Esophagus squamous epithelium (tissue), 5 donors: ENCODE measurements at places on chromosomes 5 and 9.

DNA sequence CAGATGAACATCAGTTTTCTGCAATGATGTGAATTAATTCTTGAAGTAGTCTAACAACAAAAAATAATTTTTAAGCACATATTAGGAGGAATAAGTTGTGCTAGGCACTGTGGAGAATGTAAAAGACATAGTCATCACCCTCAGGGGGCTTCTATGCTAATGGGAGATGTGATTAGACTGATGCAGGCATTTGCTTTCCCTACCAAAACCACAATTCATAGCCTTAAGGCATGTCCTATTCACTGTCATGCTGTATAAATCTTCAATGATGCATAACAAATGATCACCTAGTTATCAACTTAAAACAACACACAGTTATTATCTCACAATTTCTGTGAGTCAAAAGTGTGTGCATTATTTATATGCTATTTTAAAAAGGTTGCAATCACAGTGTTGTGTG lies 422.6 kb downstream of the MAN2A1 start:
- DNase-seq = no peak

DNA sequence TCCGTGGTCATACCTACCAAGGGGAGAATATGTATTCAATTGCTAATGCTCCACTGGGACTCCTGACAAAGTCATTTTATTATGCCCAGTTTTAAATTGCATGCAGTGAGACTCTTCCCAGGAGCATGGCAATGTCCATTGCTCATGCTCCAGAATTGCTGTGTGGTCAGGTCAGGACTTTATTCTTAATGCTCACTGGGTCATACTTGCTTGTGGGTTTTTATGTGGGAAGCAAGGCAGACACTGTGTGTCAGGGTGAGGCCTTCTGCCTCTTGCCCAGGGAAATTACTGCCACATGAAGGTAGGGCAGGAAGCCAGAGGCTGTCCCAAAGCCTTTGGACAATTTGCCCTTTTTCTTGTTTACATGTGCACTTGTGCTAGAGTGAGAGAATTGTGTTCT lies 164.6 kb upstream of the MEF2C start:
- no peak for DNase-seq

- no peak for DNase-seq
These were observed 12.2 kb downstream of the ACTL7A start for GRCh38 chr9:108874058-108874788.

DNA sequence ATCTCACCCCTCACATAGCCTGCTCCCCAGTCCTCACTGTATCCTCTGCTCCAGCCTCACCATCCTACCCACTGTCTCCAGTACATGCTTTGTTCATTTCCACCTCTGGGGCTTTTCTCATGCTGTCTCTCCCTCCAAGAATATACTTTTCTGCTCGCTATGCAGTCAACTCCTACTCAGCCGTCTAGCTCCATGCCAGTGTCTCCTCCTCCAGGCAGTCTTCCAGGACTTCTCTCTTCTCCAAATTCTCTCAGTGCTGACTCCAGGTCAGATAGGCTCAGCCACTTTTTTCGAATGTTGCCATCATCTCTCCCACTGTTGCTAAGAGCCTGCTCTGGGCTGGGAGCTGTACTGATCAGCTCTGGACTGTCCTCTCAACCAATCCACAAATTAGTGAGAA lies 8.0 kb upstream of the DAB2IP start:
- no peak for DNase-seq

DNA sequence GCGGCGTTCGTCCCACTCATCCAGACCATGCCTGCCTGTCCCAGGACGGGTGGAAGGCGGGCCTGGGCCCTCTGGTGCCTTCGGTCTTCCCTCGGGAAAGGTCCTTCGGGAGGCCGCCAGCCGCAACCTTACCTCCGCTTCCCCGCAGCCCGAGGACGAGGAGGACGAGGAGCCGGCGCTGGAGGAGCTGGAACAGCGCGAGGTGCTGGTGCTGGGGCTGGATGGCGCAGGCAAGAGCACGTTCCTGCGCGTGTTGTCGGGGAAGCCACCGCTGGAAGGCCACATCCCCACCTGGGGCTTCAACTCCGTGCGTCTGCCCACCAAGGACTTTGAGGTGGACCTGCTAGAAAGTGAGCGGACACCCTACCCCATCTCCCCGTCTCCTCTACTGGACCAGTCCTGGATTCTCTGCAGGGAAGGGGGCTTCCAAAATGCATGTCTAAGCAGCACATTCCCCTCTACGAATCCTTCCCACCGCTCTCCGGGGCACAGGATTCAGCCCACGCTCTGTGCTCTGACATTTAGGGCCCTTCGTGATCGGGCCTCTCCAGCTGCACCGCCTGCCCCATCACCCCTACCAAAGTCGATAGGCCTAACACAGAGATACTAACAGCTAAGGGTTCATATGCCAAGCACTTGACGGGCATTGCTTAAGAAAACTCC lies 1.1 kb downstream of the ARL10 start:
- no peak for DNase-seq

GRCh38 chr5:38728029-38728428 lies 117.8 kb upstream of the OSMR start:
- DNase-seq = no peak

DNA sequence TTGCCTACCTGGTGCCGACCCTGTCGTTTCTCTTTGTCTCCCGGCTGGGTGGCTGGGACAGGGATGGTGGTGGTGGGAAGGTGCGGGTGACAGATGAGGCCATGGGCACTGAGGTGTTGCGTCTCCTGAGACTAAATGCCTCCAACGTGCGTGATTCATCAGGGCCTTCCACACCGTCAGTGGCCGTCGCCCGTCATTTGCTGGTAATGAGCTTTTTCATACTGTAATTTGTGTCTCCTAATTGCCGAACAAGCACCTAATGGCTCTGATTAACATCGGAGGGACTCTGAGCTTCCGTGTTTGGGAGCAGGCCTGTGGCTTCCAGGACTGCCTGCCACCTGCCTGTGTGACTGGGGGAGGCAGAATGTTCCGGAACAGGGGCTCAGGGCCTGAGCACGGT lies 35.2 kb downstream of the RXRA start:
- DNase-seq = no peak

- DNase-seq = no peak
These were observed 5.8 kb downstream of the NDUFS6 start for GRCh38 chr5:1806974-1807373.

DNA sequence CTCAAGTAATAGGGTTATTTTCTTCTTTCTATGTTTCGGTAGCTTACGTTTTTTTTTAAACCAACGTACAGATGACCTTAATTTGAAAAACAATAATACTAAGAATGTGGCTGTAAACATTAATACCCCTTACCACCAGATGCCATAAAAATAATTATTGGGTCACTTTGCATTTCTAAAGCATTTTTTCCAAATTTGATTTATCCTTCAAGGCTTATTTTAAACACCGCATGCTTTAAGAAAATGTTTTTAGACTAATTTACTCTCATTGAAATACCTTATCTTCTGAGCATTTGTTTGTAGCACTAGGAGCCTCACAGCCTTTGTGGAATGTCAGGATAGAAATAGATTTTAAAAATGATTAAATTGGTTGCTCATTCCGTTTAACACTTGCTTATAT lies 5.8 kb upstream of the APBA1 start:
- DNase-seq = no peak

DNA sequence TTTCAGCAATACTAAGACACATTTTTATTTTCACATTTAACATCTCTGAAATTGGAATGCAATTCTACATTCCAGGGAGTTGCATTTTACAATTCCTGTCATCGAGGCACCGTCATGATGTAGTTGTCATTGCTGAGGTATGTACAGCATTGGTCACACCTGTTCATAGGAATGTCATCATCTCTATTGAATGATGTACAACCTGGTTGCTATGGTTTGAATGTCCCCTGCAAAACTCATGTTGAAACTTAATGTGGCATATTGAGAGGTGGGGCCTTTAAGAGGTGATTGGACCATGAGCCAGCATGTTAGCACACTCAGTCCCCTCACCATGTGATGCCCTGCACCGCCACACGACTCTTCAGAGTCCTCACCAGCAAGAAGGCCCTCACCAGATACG lies 103.1 kb downstream of the CEMIP2 start:
- DNase-seq = no peak

DNA sequence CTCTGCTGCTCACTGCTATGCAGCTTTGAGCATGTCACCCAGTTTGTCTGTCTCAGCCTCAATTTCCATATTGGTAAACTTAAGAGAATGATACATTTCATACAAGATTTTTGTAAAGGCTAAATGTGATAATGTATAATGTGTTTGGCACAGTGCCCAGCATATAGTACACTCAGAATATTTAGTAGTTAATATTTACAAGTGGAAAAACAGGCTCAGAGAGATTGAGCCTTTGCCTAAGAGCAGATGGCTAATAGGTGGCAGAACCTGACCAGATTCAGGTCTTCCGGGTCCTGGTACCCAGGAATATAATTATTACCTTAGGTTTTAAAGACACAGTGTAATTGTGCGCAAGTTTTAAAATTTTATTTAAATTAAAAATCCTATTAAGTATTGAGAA lies 46.8 kb upstream of the KIAA1958 start:
- no peak for DNase-seq

GRCh38 chr5:134136771-134137170 lies 22.3 kb downstream of the TCF7 start:
- DNase-seq = no peak

DNA sequence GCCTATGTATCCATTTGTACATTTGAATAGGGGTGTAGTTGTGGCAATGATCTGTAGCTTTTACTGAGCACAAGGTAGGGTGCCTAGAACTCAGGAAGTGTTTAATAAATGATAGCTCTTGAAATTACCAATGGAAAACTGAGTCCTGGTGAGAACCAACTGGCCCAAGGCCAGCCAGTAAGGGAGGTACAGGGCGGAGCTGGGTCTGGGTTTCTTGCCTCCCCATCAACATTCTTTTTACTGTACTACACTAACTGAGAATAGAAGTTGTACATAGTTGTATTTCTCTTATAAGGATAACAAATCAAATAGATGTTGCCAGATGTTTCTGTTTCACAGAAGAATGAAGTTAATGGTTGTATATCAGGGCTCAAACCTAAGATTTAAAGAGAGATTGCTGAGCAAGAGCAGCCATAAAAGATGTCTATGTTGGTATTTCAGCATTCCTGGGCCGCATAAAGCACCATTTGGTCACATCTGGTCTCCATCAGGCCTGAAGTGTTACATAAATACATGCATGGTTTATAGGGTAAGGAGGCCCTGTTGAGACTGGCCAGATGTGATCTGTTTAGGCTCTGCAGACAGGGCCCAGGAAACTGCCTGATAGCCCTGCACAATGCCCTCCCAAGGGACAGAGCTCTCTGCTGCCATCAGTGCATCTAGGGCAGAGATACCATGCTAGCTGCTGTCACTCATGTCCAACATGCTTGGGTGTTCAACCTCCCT lies 210.5 kb downstream of the NXNL2 start:
- DNase-seq = no peak

DNA sequence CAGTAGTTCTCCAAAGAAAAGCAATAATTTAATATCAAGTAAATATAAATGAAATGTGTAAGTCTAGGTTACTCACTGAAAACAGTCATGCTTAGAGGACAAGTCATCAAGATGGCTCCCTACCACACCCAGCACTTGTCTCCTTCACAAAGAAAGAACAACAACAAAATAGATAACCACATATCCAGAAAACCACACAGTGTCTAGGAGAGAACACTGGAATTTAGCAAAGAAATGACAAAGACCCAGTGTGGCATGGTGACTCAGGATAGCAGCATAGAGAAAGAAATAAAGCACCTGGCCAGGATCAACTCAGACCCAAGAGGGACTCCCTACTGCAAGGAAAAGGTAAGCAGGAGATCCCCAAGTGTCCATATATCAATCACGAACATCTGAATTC lies 356.2 kb downstream of the TMEM161B start:
- DNase-seq = no peak

DNA sequence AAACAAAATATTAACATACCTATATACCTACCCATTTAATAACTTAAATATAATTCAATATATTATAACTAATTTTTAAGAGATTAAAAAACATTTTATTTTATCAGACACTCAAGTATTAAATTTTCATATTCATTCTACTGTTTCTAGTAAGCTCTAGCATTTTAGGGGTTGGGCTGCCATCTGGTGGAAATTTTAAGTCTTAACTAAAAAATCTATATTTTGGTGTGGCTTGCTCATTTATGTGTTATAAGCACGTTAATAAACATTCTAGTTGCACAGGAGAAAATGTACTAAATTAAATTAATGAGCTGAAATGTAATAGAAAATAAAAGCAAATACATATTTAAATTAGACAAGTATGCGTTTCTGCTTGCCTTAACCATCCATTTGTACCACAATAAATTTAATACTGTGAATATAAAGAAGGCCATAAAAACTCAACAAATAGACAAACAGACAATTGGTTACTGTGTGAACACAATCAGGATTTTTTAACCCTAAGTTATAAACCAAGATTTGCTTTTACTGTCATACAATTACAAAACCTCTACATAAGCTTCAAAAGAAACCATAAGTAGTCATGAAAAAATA lies 1728.3 kb upstream of the CDH9 start:
- no peak for DNase-seq

DNA sequence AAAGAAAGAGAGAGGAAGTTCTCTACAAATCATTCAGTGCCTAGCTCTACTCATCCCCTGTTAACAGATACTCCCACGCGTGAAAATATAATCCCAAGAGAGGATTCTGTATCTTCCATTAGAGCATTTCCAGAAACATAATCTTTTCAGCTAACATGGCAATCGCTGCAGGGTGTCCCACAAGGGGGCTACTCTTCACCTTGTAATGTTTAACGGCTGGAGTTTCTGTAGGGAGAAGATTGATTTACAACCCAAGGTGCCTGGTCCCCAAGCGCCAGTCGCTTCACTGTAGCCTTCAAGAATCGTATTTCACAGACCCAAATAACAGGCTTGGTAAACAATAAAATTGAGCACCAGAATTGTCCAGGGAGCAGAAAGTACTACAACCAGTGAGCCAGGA lies 318.7 kb downstream of the TLE1 start:
- DNase-seq = no peak

GRCh38 chr9:98808875-98809274 lies 1.4 kb downstream of the GALNT12 start:
- DNase-seq = no peak

GRCh38 chr5:7663808-7664207 lies 187.1 kb downstream of the CFAP90 start:
- DNase-seq = no peak

GRCh38 chr9:104085525-104085924 lies 8.6 kb upstream of the SMC2 start:
- no peak for DNase-seq

DNA sequence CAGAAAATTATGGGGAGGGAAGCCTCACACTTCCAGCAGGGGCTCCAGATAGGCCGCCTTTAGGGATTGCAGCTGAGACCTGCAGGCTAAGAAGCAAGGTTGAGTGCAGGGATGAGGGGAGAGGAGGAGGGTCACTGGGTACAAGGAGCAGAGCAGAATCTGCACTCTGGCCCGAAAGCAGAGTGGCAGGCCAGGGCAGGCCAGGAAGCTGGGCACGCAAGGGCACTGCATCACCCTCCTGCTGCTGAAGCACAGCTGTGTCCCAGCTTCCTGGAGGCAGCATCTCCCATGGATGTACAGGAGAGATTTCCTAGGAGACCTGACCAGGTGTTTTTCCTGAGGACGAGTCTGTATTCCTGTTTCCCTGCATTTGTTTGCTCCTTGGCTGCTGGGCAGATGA lies 92.1 kb downstream of the SYK start:
- DNase-seq = no peak

GRCh38 chr5:170486371-170486770 lies 17.4 kb upstream of the KCNIP1 start:
- no peak for DNase-seq
